Kidney epithelial cell (primary cell): ENCODE measurements at places on chromosomes 3 and 15. TPM values are rescaled to one million over a fixed set of nuclear protein-coding genes. Genes with fewer than 3 reads are reported as not detected.

LRRIQ4 gene
- 0.04 and 0.41 TPM in 2 replicates for total RNA-seq

ZMYND10 gene
- total RNA-seq, result 1.7 TPM in 1 of 2 replicates, not detected in the other

P2RY14 gene
- total RNA-seq, result not detected in 2 replicates

ETFA gene
- total RNA-seq, result 52.9 and 68.7 TPM in 2 replicates

ARHGEF26 gene
- total RNA-seq, result 1.4 and 2.5 TPM in 2 replicates
